ENCODE measurements at places on chromosomes 11 and 22. TPM values are rescaled to one million over a fixed set of nuclear protein-coding genes. Genes with fewer than 3 reads are reported as not detected.

GRCh38 chr11:61126256-61126655 lies 24.0 kb downstream of the CD5 start:
- DNase-seq, result no peak

DNA sequence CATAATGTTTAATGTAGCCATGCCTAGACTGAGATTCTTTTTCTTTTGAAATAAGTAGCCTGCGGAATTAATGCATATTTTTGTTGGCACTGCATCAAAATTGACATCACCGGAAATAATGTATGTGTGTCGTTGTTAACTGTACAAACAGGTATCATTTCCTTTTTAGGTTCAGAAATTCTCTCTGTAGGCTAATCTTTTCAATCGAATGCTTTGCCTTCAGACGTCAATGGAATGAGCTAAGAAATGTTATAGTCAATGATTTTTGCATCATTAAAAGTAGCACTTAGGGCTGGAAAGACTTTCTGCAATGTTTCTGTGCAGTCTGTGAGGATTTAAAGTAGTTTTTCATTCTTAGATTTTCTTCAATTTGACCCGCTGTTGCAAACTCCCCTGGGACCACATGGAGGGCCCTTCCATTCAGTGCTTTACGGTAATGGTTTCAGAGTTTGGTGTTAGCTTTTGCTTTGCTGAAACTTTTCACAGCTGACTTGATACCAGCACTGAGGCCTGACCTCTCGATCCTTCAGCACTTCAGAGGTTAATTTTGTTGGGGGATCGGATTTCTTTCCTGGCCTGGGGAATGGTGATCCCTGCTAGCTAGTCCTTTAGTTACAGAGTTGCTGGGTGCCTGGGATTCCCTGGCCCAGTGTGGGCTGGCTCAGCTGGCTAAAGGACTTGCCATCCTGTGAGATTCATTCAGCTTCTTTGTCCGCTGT lies 137.8 kb downstream of the DBX1 start:
- DNase-seq, result no peak

DNA sequence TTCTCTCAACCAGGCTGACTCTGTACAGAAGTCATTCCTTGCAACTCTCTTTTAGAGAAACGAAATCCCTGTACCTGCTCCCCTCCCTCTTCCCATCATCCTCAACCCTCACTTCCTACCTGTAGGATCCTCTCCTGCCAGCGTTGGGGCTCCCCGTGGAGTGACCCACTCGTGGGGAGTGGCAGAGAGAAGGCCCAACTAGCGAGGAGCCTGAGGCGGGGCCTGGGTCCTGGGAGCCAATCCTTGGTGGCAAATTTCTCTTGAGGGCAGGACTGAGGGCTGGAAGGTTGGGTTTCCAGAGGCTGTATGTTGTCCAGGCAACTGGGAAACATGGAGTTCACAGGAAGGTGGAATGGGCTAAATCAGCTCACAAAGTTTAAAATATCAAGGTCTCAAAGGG lies 10.4 kb downstream of the NHERF4 start:
- DNase-seq, result no peak

DNA sequence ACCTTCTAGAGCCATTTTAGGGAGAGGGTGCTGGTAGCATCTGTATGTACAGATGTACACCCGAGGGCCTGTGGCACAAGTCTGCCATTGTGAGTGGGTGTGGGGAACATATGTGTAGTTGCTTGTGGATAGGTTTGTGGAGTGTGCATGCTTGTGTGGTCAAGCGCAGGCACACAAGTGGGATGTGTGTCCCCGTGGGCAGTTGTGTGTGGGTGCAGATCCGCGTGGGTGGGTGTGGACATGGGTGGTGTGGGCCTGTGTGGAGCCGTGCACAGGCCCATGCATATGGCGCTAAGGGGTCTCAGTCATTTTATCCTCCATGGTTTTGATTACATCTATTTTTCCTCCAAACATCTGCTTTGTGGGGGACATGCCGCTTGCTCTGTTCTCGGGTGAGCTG lies 28.8 kb downstream of the ALX4 start:
- DNase-seq, result no peak

DNA sequence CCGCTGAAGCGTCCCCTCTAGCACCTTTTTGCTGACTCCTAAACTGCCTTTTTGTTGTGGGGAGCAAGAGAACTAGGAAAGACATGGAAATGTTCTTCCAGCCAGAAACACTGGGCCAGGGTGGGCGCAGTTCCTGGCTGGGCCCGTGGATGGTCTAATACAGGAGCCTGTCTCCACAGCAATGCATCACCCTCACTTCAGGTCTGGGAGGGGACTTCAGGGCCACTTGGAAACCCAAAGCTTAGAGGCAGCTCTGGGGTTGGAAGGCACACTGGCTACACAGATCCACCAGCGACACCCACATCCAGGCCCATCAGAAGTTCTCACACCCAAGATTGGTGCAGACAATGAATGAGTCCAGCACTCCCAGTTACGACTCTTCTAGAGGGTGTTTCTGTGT lies 120.3 kb downstream of the ETS1 start:
- DNase-seq, result no peak

DNA sequence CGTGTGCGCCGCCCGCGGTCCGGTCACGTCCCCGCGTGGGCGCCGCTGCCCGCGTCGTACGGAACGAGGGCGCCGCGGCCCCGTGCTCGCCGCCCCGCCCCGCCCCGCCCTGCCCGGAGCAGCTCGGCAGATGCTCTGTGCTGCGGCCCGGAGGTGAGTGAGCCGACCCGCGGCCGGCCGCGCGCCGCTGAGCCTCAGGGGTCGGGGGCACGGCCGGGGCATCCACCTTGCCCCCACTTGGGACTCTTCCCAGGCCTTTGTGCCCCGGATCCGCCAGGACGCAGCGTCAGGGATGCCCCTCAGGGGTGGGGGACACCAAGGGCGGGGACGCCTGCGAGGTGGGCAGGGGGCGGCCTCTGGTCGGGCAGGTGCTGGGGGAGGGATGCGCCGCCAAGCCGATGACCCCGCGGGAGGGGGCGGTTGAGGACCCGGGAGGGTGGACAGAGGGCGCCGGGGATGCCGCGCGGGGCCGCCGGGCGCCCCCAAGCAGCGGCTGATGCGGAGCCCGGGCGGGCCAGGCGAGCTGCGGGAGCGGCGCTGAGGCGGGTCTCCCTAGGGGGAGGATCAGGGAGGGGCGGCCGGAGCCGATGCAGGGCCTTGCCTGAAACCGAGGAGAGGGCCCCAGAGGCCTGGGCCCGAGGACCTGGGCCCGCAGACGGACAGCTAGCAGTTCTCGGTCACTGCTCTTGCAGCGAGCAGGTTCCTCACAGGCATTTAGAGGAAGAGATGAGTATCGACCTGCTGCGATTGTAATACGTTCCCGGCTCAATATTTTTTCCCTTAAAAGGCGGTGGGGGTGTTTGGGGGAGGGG lies at the start of gene GNAZ:
Gene GNAZ (plus strand): TSS at position 102 of the 812 bp plus-strand sequence. CDS start 25,177 bp downstream, outside the sequence.
- peak; percentile 82 for DNase-seq

CDC42BPG gene
- total RNA-seq, result 0.37 TPM

GRCh38 chr11:113176599-113177360 lies 137.6 kb upstream of the TTC12 start:
- DNase-seq, result no peak

SOX6 gene
- 11.0 TPM for total RNA-seq

- no peak for DNase-seq
Observed at GRCh38 chr11:33945481-33946268, 53.8 kb upstream of the LMO2 start.

GRCh38 chr11:96125400-96125799 lies 201.5 kb upstream of the MTMR2 start:
- DNase-seq, result no peak

CFAP300 gene
- total RNA-seq, result 5.6 TPM

DNA sequence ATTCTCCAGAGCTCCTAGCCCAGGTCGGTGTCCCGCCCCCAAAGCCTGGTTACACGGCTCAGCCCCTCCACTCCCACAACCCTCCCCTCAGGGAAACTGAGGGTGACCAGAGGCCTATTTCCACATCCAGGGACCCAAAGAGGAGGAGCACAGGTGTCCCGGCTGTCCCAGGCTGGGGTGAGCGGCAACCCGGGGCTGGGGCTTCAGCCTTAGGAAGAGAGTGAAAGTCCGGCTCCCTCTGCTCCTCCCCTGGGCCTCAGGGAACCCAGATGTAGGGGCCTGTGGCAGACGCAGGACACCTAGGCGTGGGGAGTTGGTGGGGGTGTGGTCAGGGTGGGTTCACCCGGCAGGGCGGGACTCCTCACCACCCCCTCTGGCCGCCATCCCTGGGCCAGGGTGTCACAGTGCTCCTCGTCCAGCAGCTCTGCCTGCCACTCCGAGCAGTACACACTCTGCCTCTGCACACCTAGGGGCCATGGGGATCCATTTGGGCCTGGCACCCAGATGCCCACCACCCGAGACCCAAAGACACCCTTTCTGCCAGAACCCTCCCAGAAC lies 63.1 kb downstream of the ARFGAP3 start:
- DNase-seq, result peak; percentile 72

DNA sequence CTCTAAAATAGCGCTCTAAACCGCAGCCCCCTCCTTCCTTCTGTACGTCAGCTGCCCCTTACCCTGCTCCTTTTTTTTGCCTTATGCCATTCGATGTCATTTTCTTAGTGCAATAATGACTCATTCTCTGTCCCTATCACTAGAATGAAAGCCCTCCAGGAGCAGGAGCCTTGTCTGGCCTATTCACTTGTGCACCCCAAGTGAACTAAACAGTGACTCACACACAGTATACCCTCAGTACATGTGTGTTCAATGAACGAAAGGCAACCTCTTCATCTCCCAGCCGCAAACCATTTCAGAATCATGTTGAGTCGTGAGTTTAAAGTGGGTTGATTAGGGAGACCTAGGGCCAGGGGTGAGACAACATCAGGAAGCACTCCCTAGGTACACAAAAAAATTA lies 50.7 kb upstream of the SPATA19 start:
- no peak for DNase-seq

CASP4 gene
- 57.3 TPM for total RNA-seq

TPBGL gene
- total RNA-seq, result 0.67 TPM

DNA sequence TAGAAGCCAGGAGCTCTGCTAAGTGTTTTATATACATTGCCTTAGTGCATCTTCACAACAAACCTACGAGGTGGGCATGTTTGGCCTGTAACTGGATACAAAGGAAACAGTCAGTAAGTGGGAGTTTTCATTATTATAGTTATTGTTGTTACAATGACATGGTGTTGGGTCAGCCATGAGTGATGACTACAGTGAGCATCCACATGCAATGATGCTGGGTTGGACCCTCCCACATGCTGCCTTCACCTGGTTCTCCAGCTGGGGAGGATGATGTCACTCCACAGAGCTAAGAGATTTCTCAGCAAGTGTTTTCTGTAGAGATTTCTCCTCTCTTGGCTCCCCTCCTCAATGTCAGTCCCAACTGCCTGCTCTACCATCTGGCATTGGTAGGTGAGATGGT lies 59.3 kb downstream of the EHF start:
- DNase-seq, result no peak

OR52I1 gene
- total RNA-seq, result not detected

GRCh38 chr11:36333897-36334296 lies 37.8 kb downstream of the PRR5L start:
- DNase-seq, result no peak

BCR gene
- total RNA-seq, result 40.3 TPM

DNA sequence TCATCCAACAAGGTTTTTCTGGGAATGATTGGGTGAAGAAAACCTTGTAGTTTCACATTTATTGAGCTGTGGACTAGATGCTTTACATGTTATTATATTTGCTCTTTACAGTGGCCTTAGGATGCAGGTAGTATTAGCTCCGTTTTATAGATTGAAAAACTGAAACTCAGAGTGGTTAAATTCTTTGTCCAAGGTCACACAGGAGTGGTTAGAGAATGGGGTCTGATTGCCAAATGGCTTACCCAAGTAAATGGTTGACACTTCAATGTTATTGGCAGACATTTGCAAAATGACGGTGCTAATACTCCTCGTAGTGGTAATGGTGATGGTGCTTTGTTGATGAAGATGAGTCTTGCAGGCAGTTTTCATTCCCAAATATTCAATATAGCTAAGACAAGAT lies 2.2 kb downstream of the GTPBP1 start:
- DNase-seq, result no peak

DNA sequence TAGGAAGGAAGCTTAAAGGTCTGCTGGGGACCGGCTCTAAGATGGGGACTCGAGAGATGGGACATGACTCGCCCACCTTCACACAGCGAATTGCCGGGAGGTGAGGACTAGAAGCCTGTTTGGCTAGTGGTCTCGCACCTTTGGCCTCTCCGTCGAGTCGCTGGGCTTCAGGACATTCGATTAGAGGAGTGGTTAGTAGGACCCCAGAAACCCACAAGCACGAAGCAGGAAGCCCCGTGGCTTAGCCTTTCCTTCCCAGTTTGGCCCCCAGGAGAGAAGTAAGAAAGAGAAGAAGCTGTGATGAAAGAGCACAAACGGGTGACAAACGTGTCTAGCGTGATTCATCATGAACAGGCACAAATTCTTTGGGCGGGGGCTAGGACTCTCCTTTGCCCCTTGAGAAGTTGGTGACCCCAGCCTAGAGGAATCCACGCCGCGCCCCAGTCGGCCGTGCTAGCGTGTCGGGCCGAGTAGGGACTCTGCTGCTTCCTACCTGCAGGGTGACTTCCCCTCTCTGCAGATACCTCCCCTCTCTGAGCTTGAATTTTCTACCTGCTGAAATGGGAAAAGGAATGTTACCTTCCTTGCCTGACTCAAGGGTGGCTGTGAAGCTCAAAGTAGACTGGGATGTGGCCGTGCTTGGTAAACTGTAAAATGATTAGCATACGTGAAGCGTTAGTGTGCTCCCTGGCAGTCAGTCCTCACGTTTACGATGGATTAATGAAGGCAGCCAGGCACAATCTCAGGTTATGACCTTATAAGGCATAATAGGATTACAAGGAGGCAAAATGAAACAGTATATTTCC lies 1.1 kb upstream of the ADM start:
- DNase-seq, result peak; percentile 83

DNA sequence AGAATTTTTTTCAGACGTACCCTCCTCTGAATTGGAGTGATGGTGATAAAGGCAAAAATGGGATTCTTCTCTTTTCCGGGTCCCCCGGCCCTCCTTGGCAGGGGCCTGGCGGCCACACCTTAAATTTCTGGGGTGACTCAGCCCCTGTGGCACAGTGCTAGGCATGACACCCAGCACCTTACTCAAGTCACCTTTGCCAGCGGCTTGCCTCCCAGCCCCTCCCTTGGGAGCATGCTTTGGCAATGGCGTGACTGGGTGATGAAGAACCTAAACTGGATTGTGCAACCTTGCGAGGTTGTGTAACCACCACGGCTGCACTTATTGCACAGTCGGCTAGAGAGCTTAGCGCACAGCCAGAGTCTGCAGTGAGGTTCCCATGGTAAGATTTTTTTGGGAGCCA lies 16.2 kb upstream of the LDLRAD3 start:
- peak; percentile 84 for DNase-seq

Data from posterior vena cava (tissue), 2 donors.